ENCODE measurements at places on chromosomes 2 and 18.

GRCh38 chr2:65714866-65715265 is 282.5 kb upstream of the SPRED2 start:
- no peak for DNase-seq

DNA sequence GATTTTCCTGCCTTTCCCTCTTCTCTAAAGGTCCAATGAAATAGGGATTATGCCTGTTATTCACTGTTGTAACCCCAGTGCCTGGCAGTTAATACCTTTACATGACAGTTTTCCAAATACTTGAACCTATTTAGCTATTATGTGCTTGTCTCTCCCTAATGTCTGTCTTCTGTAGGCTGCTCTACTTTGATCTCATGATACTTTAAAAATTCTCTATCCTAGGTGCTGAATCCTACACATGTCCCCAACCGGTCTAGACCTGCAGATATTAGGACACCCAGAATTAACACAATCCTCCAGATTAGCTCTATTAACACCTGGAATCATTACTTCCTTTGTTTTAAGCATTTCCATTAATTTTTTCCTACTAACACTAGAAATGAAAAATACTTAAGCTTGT is 7.3 kb downstream of the CEBPZ start:
- no peak for DNase-seq

DNA sequence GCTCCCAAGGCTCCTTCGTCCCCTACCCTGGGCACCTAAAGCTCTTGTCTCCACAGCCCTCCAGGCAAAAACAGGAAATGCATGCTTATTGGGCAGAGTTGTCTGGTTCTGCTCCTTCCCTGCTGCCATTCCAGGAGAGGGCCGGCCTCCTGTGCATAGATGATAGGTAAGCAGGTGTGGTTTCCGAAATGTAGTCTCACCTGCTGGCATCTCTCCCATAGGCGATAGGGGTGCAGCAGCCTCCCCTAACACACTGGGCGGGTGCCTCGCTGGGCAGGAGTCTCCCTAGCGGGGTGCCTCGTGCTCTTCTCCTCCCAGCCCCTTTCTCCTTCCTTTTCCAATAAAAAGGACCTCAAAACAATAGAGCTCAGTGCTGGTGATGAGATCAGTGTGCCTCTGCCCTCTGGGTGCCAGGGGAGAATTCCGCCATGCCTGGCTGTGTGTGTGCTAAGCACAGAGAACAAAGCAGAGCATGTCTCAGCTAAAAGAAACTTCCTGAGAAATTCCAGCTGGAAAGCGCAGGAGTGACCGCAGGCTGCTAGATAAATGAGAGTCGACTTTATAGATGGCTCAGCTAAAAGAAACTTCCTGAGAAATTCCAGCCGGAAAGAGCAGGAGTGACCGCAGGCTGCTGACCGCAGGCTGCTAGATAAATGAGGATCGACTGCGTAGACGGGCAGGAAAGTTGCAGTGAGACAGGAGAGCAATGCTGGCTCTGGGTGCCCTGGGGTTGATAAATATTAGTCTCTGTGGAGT is 11.3 kb upstream of the PXDN start:
- DNase-seq: no peak

DNA sequence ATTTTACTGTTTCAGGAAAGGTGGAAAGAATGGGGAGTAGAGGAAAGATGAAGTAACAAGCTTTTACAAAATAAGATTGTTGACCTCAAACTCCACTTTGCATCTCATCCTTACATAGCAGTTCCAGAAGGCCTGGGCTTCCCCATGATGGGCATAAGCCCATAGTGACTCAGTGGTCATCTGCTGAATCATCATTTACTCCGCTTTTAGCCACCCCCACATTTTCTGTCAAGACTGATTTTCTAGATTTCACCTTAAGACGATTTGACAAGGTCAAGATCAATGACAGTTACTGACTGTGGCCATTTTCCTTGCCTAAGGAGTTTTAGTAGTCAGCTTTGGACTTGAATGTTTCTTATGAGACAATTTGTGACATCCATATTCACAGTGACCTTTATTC is 49.4 kb downstream of the PLEKHM3 start:
- no peak for DNase-seq

DNA sequence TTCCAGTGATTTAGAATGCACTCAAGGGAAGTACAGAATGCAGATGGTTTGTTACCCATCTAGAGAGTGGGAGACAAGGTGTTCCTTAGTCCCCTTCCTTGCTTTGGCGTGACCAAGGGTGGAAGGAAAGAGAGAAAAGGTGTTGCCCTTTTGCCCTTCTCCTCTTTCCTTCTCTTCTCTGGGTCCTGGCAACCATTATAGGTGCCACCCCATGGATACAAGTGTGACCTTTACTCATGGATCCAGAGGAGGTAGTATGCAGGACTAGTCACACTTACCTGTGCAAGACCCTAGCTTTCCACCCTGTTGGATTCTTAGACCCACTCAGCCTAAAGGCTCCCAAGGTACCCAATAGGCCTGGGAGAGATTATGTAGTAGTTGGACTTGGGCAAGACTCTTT is 11.6 kb upstream of the RBFA start:
- DNase-seq: no peak

DNA sequence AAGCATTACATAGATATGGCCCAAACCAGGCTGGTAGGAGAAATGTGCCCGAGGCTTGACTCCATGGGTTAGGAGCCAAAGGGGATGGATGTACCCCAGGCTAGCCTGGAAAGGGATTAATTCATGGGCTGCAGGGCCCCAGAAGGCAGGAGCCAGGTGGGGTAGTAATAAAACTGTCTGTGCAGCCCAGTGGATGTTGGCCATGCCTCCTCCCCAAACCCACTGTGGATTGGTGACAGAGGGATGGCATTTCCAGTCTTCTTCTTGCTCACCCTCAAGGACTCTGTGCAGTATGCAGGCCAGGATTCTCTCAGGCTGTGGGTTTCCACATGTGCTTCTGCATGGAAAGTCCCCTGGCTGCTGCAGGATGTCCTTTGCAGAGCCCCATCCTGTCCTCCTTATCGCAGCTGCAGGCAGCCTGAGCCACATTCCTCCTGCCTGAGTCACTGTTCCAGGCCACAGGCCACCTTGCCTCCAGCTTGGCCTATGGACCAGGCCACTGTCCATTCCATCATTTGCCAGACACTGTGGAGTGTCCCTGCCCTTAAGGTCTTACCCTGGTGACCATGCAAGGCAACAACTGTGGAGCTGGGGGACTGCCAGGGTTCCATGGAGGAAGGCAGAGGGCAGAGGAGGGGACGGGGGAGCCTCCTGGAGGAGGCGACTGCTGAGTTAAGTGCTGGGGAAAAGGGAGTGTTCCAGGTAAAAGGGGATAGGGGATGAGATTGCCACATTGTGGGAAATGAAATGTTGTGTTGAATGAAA is 38.9 kb downstream of the INO80C start:
- no peak for DNase-seq

DNA sequence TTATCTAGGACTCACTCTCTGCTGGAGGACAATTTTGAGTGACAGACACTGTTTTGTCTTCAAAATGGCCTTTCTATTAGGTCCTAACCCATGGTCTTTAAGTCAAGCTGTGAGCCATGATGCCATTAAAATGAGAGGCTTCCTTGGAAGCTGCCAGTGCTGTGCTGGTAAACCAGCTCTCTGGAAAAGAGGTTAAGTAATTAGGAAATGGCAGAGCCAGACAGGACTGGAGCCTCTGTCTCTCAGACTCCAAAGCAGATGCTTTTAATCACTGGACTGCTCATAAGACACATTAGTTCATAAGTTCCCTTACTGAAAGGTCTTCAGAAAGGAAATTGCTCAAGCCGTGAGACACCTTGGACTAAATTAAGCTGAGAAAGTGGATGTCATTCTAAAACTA is 25.8 kb upstream of the LHCGR start:
- no peak for DNase-seq

DNA sequence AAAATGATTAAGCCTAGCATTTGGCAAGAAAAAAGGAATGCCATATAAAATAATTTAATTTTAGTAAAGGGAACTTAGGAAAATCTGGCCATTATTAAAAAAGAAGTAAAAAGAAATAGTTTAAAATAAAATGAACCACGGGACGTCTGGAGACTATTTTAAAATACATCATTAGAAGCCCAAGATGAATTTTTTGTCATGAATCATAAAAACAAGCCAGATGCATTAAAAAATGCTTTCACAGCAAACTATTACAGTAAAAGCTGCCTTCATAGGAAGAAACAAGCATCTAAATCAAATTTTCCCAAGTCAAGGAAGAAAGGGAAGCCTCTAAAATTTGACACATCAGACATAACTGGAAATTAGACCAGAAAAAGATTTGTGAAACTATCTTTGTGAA is 33.0 kb downstream of the COL5A2 start:
- DNase-seq: no peak

DNA sequence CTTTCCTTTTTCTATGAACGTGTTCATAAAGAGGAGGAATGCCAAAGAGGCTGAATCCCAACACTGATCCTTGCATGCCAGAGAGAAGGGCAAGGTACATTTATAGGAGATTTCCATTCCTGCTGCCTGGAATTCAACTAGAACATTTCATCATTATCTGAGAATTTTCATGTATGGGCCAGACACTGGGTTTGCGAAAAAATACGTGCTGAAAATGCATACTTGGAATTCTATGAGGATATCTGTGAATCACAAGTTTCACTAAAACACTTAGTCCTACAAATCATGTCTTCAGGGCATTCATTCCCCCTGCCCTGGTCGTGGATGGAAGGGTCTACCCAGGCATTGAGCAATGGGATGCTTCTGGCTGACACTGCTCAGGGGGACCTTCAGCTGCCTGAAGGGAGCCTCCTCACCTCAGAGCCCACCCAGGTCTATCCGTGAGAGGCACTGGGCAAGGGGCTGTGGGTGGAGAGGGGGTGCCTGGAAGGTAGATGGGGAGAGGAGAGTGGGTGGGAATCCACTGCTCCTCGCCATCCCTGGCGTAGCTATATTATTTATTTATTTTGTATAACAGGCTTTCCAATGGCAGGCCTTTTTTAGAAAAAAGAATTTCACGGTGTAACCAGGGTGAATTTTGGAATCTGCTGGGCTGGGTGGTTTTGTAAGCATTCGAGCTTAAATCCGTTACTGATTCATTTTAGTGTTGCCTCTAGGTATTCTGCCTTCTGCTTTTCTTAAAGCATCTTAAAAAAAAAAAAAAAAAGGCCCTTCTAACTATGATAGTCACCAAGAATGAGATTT is 560.6 kb upstream of the ID2 start:
- no peak for DNase-seq

GRCh38 chr18:4765401-4765800 is 310.3 kb upstream of the DLGAP1 start:
- no peak for DNase-seq

DNA sequence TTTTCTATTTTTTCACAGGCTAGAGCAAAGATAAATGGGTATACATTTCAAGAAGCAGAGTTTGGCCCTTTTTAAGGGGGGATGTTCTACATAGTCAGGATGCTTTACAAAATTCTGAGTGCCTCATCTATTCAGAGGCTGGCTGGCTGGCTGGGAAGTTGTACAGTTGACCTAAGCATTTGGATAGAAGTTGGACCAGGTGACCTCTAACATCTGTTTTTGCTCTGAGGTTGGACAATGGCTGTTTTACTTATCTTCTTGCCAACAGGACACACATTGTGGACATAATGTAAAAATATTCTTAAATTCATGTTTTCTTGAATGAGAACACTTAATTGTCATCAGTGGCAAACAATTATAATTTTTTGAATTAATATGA is 205.4 kb downstream of the PTPRM start:
- no peak for DNase-seq

DNA sequence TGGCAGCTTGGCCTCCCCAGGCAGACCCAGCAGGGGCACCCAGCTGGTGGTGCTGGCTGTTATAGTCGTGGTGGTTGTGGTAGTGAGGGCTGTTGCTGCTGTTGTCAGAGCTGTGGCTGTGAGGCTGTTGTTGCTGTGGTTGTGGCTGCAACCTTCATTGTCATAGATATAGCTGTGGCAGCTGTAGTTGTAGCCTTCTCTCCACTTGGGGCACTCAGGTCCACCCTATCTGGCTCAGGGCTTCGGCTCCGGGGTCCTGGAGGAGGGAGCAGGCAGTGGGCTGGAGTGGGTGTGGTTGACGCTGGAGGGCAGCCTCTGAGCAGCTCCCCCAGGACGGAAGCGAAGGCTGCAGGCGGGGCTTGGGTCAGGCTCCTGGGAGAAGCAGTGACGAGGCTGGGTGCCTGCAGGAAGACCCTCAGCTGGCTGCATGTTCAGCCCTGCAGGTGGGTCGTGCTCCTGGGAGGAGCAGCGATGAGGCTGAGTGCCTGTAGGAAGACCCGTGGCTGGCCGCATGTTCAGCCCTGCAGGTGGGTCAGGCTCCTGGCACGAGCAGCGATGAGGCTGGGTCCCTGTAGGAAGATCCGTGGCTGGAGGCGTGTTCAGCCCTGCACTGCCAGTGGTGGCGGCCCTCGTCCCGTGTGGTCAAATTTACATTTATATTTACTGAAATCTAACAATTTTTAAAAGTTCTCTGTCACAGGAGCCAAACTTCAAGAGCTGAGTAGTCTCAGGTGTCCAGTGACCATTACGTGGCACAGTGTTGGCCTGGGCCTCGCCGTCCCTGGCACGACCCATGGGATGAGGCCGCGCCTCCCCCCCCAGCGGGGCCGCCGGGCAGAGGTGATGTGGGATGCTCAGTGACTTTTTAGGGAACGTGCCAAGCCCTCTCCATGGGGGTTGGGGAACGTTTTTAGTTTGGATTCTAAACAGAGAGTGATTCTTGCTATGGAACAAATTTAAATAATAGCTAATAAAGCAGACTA is 79.2 kb upstream of the PXDN start:
- no peak for DNase-seq

- no peak for DNase-seq
Observed at GRCh38 chr2:146826388-146826787, 1018.4 kb upstream of the ACVR2A start.

DNA sequence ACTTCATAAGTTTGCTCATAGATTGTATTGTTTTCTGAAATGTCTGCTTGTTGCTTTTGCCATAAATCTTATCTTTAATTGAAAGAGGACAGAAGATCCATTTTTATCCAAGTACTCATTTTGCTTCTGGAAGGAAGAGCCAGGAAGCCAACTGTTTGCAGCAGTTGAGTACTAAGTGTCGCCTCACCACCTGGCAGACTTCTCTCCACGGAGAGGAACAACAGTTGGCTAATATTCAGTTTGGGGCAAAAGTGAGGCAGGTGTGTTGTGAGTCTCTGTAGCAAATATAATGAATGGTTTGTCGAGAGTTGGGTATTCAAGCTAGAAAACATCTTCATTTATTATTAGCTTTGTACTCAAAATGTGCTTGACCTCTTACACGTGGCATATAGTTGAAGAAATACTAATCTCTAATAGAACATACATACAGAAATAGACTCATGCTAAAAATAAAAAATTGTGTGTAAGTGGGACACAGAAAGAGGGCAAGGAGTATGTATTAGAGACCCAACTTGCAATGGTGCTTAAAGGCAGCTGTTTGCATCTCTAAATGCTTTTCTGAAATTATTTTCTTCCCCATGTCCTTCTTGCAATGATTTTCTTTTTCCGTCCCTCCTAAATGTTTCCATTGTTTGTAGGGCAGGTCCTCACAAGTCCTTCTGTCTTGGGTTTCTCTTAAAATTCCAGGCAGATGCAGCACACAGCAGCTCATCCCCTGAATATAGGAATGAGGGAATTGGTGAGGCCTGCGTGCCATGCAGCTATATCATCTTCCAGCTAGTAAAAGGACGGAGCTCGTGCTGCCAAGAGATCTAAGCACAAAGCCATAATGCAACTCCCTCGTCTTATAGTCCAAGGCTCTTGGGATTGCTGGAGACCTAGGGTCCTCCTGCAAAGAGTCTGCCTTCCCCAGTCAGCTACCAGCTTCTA is 44.8 kb upstream of the MAP3K20 start:
- DNase-seq: no peak

- no peak for DNase-seq
Observed at GRCh38 chr2:239178954-239179353, 221.9 kb downstream of the HDAC4 start.
